ENCODE measurements at places on chromosomes 5 and 9.

- no peak for DNase-seq
These were observed 99.8 kb downstream of the EFNA5 start for GRCh38 chr5:107570805-107571531.

GRCh38 chr5:158737536-158738027 lies 362.1 kb downstream of the EBF1 start:
- no peak for DNase-seq

DNA sequence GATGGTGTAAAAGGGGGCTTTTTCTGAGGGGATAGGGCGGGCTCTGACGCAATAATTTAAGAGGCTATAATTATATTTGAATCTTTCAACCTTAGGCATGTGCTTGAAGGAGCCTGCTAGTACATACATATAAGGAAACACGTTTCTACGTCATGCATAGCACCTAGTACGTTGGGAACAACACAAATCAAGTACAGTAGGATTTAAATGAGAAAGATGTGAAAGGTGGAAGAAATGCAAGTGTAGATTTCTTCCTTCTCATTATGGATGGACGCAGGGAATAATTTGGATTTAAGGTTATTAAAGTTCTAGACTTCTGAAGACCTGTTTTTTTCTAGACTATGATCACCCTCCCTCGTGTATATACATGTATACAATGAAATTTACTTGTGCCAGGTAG lies 927 bp upstream of the CDO1 start:
- DNase-seq: no peak

- no peak for DNase-seq
These were observed 474.2 kb upstream of the FTMT start for GRCh38 chr5:121377461-121377860.

GRCh38 chr5:68344447-68345111 lies 129.0 kb downstream of the PIK3R1 start:
- DNase-seq: peak; percentile 22

DNA sequence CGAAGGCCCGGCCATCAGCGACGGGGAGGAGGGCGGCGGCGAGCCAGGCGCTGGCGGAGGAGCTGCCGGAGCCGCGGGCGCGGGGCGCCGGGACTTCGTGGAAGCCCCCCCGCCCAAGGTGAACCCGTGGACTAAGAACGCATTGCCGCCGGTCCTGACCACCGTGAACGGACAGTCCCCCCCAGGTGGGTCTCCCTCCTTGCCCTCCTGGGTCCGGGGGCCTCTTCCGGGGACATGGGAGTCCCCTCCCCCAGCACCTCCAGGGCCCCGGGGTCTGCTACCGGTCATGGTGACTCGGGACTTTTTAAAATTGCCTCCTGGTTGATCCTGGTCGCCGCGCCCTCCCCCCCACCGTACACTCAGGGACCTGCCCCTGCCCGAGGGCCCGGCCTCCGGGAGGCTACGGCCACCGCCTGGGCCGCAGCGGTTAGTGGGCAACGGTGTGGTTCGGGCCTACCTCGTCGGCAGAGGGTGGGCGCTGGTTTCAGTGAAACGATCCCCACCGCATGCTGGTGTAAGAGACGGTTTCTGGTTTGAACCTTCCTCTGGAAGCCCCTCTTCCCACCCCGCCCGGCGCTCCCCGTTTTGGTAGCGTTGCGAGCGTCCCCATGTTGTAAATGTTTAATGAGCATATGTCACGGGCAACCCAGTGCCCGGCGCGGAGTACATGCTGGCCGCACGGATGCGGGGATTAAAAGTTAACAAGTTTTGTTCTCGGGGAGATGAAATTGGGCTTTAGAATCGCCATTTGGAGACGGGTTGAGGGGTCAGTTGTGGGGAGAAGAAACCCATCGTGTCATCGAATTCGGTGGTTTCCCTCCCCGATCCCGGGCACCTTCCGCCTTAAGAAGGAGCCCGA lies 1.1 kb downstream of the LARP1 start:
- DNase-seq: peak; percentile 27

DNA sequence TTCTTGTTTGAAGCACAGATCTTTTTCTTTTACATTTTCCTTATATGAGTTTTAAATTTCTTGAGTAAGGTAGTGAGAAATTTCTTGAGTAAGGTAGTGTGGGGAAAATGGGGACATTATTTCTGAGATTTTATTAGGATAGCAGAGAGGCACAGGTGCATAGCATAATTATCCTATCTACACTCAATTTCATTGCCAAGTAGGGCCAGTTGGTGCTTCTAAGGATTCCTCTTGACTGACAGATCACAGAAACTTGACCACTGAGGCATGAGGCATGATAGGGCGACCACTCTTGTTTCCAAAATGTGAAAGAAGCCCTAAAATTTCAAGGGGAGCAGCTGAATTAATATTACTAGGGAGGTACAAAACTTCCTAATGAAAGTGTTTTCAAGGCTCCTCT lies 31.4 kb upstream of the TMC1 start:
- DNase-seq: no peak

DNA sequence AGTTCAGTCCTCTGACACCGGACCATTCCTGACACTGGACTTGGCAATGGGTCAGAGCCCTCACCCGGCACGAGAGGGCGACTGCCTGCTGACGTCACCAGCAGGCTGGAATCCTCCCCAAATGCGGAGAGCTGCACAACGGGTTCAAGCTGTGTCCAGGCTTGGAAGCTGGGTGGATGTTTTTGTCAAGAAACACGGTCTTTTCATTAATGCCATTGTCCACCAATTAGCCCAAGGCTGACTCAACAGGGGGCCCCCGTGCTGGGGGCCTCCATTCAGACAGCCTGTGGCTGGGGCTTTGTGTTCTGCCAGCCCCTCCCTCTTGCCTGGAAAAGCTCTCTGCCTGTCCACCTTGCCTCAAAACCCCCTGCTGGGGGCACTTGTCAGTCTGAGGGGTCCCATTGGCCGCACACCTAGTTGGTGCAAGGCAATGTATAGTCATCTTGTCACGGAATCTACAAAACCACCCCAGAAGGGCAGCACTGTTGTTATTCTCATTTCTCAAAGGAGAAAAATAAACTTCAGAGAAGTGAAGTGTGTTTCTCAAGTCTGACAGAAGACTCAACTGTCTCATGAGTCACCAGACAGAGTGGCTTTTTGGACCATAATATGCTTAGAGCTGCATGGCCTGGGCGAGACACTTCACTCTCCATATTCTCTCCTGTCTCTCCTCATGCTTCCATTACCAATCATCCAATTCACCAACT lies 24.6 kb downstream of the NDUFA8 start:
- no peak for DNase-seq

DNA sequence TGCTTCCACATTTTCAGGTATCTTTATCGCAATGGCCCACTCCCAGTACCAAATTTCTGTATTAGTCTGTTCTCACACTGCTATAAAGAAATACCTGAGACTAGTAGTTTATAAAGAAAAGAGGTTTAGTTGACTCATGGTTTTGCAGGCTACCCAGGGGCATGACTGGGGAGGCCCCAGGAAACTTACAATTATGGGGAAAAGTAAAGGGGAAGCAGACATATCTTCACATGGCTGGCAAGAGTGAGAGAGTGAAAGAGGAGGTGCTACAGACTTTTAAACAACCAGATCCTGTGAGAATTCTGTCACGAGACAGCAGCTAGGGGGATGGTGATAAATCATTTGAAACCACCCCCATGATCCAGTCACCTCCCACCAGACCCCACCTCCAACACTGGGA lies 238.2 kb upstream of the DMAC1 start:
- DNase-seq: no peak

DNA sequence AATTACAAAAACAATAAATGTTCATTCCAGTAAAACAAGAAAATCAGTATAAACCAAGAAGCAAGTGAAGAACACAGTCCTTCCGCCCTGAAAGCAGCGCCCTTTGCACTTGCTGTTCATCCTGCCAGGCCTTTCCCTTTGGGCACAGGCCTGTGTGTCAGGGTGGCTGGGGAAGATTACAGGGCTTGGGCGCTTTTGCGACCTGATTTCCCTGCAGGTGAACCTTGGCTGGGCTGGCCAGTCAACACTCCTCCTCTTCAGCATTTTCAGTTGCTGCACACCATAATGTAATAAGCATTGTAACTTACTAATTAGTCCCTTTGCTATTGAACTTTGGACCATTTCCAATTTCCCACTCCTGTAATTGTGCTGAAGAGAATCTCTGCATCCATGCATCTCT lies 38.6 kb upstream of the TDRD7 start:
- no peak for DNase-seq

GRCh38 chr5:8478326-8478725 lies 609.4 kb downstream of the MTRR start:
- no peak for DNase-seq

DNA sequence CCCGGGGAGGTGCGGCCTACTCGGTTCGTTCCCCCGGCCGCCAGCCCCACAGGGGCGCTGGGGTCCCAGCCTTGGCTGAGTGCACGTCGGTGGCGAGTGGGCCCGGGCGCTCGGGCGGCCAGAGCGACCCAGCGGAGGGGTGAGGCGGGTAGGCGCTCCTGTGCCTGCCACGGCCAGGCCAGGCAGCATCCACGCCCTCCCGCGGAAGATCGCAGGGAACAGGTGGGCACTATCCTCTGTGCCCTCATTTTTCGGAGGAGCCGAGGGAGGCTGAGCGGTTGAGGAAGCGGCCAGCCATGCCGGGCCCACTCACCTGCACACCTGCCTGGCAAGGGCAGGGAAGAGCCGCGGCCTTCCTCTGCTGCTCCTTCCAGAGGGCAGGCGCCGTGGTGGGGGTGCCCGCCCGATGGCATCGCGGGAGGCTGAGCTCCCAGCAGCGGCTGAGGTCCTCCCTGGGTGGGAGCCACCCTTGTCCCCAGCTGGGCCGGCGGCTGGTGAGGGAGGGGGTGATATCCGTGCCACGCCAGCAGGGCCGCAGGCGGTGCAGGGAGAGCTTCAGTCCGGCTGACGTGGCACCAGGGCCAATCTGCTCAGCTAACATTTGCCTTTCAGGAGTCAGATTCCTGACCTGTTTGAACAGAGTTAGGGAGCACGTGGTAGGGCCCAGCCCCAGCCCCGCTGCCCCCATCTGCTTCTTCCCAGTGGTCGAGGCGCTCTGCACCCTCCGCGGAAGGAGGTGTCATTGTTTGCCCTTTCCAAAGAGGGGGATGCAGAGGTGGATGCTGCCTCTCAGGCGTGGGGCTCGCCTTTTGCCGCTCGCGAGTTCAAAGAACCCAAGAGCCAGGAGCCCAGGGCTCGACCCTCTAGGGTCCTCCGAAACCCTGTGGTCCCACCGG lies 1.6 kb upstream of the SEC16A start:
- no peak for DNase-seq

- no peak for DNase-seq
These were observed 16.3 kb downstream of the CLTA start for GRCh38 chr9:36207016-36207415.

DNA sequence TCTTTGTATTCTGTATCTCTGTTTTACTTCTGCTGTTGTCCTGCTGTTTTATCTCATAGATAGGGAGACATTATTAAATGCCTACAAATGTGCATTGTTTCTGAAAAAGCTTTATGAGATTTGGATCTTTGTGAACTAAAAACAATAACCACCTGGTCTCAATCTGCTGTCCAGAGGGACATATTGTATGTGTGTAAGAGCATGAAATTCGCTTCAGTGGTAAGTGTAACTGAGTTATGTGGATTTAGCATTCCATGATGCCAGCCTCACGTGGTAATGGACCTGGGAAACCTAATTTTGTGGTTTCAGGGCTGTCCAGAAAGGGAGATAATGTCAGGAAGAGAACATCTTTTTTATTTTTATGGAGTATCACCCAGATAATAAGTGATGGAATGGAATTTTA lies 119.3 kb downstream of the GDNF start:
- no peak for DNase-seq

- no peak for DNase-seq
These were observed 45.5 kb upstream of the ANKRD33B start for GRCh38 chr5:10518347-10518746.

GRCh38 chr9:91162784-91163443 lies 198.8 kb downstream of the AUH start:
- no peak for DNase-seq

GRCh38 chr5:125775896-125776295 lies 647.3 kb upstream of the GRAMD2B start:
- DNase-seq: no peak

GRCh38 chr9:84668196-84669012 lies 1.1 kb upstream of the NTRK2 start:
- DNase-seq: no peak

GRCh38 chr9:99054581-99054980 lies 50.3 kb upstream of the TGFBR1 start:
- DNase-seq: no peak

GRCh38 chr5:107885601-107886000 lies 214.9 kb upstream of the EFNA5 start:
- DNase-seq: no peak

DNA sequence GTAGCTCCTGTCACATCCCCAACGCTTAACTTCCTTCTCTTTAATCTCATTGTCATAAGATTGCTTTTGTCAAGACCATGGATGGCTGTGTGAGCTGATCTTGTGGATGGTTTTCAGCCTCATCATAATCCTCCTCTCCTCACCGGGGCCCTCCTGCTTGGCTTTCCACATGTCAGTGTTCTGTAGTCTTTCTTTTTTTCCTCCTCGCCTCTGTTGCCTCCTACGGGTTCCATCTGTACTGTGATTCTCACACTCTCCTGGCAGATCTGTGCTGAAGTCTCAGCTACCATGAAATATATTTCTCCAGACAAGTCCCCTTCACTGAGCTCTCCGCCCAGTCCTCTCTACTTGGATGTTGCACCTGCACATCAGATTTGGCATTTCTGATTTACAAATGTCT lies 34.9 kb upstream of the FAM120AOS start:
- DNase-seq: no peak

DNA sequence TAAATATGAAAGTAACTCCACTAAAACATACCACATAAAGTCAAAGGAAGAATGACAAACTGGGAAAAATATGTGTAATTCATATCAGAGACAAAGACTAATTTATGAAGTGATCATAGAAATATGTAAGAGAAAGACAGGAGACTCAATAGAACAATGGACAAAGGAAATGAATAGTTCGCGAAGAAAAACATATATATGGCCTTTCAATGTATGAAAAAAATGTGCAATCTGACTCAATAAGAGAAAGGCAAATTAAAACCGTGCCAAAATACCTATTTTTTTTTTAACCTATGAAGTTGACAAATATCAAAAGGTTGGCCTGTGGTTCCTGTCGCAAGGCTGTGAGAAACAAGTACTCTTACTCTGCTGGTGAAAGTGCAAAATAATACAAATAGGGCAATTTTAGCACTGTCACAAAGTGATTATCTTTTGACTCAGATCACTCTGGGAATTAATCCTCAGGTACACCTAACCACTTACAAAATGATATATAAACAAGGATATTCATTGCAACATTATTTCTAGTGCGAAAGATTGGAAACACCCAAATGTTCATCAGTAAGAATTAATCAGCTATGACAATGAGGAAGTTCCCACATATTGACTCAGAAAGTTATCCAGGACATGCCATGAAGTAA lies 3.7 kb downstream of the C9 start:
- no peak for DNase-seq

GRCh38 chr9:114081441-114082016 lies 3.4 kb upstream of the AMBP start:
- no peak for DNase-seq

Data from activated CD4-positive, alpha-beta T cell treated with anti-CD3 and anti-CD28 coated beads, Interleukin-2, amount 50 U/mL, for 24 hours (primary cell).